Activated effector memory CD4-positive, alpha-beta T cell treated with anti-CD3 and anti-CD28 coated beads, Interleukin-2, amount 50 U/mL, for 16 hours (primary cell): ENCODE measurements at places on chromosomes 6 and 20.

DNA sequence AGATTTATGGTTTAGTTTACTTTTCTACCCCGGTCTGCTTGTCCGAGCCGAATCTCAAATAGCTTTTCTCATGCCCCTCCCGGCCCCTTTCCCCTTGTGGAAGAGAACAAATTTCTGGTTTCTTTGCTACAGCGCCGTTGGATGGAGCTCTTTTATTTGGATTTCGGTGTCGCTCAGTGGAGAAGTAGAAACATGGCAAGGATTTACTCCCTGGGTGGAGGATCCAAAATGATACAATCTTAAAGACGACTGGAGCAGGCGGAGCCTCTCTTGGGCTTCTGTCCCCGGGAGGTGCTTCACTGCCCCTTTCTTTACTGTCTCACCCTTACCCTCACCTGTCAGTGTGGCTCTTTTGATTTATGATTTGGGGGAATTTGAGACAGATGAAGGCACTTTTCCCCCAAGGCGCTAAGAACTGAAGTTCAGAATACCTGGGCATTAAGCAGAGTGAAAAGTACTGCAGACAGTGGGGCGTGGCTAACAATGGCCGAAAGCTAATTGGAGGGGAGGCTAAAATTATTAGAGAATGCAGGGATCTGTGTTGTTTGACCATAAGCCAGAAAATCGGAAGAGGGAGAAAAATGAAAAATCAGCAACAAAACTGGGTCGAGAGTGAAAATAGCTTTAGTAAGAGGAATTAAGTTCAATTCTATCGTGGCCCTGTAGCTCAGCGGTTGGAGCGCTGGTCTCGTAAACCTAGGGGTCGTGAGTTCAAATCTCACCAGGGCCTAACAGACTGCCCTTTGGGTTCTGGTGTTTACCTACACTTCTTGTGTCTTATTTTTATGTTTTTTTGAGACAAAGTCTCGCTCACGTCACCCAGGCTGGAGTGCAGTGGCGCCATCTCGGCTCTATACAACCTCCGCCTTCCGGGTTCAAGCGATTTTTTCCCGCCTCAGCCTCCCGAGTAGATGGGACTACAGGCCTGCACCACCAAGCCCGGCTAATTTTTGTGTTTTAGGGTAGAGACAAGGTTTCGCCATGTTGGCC lies 145.1 kb upstream of the ZNF184 start:
- DNase-seq, result no peak

DNA sequence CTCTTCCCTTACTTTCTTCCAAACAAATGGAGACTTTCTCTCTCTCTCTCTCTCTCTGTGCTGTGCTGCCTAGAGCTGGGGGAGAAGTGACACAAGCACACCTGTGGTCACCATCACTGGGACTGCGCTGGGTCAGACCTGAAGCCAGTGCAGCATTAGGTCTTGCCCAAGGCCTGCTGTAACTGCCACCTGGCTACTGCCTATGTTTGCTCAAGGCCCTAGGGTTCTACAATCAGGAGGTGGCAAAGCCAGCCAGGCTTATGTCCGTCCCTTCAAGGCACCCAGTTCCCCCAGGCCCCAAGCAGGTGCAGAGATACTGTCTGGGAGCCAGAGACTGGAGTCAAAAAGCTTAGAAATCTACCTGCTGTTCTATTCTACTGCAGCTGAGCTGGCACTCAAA lies 49.4 kb upstream of the TOP1 start:
- DNase-seq, result no peak

DNA sequence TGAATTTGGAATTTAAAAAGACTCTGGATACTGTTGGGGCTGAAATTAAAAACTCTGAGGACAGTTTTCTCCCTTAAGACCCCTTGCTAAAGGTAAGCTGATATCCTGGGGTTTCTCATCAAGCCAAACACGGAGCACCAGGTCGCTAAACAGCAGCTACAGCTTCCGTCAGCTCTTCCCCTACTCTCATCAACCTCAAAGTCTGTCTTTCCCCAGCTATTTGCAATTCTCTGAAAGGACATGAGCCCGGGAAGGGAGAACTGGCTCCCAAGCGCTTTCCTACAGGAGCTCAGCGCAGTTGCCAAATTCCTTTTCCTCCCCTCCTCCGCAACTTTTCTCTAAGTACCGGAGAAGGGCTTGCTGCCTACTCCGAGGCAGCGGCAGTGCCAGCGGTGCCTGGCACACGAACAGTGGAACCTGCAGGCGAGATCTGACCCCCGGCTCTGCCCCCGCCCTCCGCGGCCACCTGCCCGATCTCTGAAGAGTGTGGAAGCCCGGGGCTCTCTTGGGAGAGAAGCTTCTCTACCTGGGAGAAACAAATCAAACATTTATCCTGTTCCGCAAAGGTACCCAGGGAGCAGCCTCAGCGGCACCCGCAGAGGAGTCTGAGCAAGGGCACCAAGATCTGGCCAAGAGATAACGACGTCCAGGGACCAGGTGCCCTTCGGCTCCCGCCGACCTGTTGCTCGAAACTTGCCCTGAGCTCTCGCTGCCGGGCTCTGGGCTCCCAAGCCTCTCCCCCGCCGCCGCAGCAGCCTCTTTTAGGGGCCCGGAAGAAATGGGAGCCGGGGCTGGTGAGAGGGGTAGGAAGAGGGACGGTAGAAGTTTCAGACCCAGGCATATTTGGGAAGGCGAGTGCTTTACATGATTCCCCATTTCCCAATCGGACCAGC lies 2.2 kb downstream of the CBLN4 start:
- no peak for DNase-seq

GRCh38 chr6:56652231-56652630 lies 9.5 kb upstream of the DST start:
- DNase-seq, result no peak

DNA sequence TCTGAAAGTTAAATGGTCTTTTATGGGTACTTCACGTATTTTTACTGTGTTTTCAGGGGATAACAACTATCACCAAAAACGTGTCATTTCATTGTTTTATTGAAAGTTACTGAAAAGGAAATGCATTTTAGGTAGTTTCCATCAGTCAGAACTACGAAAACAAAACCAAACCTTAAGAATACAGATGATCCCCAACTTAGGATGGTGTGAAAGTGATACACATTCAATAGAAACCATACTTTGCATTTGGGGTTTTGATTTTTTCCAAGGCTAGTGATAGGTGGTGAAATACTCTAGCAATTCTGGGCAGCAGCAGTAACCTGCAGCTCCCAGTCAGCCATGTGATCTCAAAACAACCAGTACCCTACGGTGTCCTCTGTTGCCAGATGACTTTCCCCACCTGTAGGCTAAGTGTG lies 25.9 kb upstream of the EFHC1 start:
- DNase-seq, result no peak

DNA sequence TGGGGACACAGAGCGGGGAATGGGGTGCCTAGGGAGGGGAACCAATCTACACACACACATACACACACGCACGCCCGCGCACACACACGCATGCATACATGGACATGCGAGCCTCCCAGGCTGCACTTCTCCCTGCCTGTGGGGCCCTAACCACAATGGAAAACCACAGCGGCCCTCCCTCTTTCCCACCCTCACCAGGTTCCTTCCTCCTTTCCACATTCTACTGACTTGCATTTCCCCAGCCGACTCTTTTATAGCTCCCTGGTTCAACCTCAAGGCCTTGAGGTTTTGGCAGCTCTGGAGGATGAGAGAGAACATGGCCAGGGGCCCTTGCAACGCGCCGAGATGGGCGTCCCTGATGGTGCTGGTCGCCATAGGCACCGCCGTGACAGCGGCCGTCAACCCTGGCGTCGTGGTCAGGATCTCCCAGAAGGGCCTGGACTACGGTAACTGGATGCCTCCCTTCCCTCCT lies at the start of gene BPI:
BPI (plus strand) TSS at position 249 of the 472 bp plus-strand sequence; CDS start at position 317, 68 bp downstream.
- no peak for DNase-seq

GRCh38 chr6:151034825-151035781 lies 169.6 kb downstream of the MTHFD1L start:
- DNase-seq, result no peak

GRCh38 chr20:36364506-36364905 lies 58.4 kb downstream of the DLGAP4 start:
- DNase-seq, result no peak

DNA sequence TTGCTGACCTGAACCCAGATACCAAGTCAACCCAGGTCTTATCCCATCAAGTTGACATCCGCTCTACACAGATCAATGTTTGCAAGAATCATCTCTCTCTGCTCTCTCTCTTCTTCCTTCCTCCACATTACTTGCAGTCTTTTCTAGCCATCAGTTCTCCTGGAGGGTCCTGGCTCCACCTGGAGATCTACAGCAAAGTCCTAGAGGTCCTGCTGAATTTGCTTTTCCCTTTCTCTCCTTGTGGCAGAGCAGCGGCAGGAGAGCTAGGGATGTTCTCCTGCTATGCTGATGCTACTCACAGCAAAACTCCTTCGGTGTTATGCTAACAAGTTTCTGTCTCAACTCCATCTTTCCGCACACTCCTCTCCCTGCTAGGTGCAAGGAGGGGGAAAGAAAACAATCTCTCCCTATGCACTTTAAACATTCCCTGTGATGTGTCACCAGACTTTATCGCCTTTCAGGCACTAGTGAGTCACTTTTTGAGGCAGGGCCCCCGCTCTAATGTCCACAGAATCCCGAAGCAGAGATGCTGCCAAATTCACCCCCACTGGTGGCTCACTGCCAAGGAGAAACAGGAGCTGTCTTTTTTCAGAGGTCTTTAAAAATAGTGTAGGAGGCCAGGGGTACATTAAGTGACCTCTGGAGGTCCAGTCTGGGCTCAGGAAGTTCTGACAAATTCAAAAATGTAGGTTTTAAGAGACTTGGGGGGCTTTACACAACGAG lies 62.6 kb downstream of the FAM50B start:
- DNase-seq, result no peak

DNA sequence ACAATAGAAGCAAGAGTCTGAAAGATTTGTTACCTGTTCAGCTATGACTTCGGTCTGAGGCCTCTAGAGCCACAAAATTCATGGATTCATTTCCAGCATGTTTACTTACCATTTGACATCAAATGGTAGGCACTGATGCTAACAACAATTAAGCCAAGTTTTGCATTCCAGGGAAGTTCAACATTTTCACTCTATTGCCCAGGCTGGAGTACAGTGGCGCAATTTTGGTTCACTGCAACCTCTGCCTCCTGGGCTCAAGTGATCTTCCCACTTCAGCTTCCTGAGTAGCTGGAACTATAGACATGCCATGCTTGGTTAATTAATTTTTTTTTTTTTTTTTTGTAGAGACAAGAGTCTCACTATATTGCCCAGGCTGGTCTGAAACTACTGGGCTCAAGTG lies 114.1 kb upstream of the SGK1 start:
- DNase-seq, result no peak

DNA sequence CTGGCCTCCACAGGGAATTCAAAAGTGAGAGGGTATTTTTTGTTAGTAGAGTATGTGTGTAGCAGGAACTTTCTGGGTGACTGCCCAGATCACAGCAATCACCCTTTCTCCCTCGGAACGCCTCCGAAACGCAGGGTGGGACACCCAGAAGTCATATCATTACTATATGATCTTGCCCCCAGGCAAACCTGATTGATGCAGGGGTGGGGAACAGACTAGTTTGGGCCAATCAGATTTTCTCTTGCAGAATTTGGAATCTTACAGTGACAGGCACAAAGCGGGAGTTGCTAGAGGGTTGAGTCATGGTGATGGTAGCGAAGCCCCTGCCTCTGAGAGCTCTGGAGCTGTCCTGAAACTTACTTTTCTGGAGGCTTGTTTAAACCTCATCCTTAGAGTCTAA lies 16.5 kb upstream of the RPN2 start:
- no peak for DNase-seq

GRCh38 chr6:120410586-120410985 lies 923.7 kb downstream of the TBC1D32 start:
- DNase-seq, result no peak

GRCh38 chr6:43791745-43792422 lies 21.9 kb downstream of the VEGFA start:
- no peak for DNase-seq

GRCh38 chr6:128601060-128601459 lies 80.7 kb upstream of the PTPRK start:
- DNase-seq, result no peak

DNA sequence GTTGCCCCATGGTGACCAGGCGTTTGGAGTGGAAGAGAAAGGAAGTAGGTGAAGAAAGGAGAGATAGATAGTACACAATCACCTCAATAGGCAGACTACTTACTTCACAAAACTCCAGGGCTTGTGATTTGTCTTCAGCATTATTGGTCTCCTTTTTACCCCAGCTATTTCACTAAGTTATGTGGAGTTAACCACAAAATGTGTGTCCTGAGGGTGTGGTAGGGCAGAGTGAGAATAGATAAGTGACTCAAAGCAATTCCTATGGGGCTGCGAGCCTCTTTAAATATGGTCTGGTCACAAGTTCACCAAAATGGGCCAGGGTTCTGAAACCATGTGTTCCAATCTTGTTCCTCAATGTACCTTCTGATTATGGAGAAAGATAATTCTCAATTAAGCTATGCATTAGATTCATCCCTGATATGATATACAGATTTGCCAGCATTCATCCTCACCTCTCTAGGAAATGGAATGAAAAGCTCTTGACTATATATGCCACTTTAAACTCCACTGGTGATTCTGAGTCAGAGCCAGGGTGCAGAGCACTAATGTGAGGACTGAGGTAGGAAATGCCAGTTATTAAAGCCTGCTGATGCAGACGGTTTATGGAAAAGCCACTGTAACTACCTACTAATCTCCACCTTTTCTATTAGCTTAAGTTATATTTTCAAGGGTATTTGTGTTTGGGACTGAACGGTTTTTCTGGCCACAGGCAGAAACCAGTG lies 310.6 kb upstream of the MANEA start:
- DNase-seq, result no peak

- peak; percentile 88 for DNase-seq
Measured at GRCh38 chr6:28981431-28981832, 23.7 kb downstream of the ZNF311 start.

DNA sequence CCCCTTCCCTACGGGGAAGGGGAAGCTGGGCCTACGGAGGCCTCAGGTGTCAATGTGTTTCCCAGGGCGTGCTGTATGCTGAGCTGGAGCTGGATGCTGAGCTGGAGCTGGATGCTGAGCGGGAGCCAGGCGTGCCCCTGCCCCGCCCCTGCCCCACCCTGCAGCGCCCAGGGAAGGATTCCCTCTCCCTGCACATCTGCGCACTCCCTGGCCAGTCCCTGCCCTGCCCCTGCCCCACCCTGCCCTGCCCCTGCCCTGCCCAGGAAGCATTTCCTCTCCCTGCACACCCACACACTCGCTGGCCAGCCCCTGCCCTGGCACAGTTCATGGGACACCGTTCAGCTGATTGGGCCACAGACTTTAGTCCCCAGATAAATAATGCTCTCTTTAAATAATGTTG lies 196.8 kb downstream of the SMOC2 start:
- no peak for DNase-seq

DNA sequence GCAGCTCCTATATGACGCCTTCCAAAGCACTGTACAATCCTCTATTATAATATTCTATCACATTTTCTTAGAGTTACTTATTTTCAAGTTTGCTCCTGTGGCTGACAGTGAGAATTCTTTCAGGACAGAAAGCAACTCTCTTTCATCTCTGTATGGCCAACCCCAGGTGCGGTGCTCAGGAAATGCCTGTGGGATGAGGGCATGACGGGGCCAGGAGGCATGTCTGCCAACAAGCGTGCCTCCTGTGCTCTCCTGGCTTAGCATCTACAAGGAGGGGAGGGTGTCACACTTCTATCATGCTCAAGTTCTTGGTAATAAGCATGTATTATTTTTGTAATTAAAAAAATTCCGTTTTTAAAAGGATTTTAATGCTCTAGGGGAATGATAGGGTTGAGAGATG lies 11.4 kb downstream of the MRPL14 start:
- no peak for DNase-seq
